Cardiac muscle cell (in vitro differentiated cells and primary cell): ENCODE measurements at places on chromosomes 5 and 9. TPM values are rescaled to one million over a fixed set of nuclear protein-coding genes. Genes with fewer than 3 reads are reported as not detected.

- no peak for DNase-seq
Measured at GRCh38 chr5:106874974-106875373, 795.8 kb downstream of the EFNA5 start.

- no peak for DNase-seq
Measured at GRCh38 chr9:93114984-93115335, 18.9 kb downstream of the CARD19 start.

CAMK2A gene
- 34.6 and 47.7 TPM in 2 replicates for total RNA-seq

TPPP gene
- total RNA-seq: 7.3 and 7.7 TPM in 2 replicates

DNA sequence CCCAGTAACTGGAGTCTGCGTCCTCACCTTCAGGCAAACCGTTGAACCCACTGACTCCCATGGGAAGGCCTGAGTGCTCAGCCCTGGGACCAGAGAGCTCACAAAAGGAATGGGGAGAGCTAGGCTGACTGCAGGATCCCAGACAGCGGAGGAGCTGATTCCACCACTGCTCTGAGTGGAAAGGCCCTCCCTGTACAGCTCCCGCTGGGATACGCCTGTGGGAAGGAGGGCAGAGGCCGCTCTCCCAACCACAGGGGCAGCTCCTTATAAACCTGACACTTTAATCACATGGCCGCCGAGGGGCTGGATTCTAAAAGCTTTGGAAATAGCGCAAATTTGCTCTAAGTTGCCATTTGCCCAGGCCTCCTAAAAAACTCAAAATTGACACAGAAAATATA lies 37.1 kb downstream of the DBH start:
- no peak for DNase-seq

SCGB3A2 gene
- not detected in 2 replicates for total RNA-seq

DNA sequence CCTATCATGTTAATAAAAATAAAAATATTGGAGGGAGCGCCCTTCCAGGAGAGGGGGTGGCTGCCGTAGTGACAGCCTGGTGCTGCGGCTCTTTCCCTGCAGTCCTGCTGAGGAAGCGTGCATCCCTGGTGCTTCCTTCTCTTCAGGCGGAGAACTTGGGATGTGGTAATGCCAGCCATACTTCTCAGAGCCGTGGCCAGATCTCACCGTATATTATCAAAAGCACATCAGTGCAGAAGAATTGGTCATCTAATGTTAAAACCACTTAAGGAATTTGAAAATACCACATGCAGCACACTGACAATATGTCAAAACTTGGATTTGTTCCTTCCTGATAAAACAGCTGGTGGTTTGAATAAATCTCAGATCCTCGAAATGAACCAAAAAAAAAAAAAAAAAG lies 17.7 kb downstream of the C9orf40 start:
- no peak for DNase-seq

DNA sequence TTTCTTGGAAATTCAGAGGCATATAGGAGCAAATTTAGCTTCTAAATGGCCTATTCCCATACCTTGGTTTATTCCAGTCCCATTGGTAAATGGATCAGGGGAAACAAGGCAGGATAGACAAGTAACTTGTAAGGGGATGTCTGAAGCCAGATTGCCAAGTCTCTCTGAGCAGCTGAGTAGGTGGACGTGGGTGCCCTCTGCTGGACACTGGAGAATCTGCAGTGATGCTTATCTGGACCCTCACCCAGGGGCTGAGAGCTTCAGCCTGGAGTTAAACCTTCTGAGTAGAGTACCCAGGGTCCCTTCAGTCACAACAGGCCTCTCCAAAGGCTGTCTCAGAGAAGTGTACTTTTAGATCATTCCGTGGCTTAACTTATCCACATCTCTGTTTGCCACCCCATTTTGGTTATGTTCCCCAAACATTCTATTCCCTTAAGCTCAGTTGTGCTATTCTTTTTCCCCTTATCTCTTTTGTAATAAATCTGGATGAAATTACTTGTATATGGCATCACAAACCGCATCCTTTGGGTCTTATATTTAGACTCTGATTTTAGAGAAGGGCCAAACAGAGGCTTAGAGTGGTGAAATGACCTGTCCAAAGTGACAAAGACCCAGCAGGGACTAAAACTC lies 218.3 kb upstream of the GLRA1 start:
- peak; percentile 77 for DNase-seq

DNA sequence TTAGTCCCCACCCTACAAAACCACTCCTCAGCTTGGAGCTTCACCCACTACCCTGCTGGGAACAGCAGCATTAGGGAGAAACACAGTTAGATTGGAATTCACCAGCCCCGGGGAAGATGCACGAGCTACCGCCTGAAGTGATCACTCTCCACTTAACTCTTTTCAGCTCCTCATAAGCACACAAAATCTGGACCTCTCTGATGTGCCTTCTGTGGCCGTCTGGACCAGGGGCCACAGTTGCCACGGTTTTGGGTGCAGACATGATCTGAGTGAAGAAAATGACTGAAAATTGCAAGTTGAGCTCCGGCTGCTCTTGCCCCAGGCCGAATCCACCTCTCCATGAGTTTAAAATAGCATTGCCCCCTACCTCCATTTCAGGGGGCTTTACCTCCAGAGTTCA lies 95.2 kb downstream of the TENT4A start:
- no peak for DNase-seq

- no peak for DNase-seq
Measured at GRCh38 chr5:175230299-175230698, 213.7 kb downstream of the DRD1 start.

ARL14EPL gene
- not detected in 2 replicates for total RNA-seq

STXBP1 gene
- total RNA-seq: 19.8 and 95.5 TPM in 2 replicates

DNA sequence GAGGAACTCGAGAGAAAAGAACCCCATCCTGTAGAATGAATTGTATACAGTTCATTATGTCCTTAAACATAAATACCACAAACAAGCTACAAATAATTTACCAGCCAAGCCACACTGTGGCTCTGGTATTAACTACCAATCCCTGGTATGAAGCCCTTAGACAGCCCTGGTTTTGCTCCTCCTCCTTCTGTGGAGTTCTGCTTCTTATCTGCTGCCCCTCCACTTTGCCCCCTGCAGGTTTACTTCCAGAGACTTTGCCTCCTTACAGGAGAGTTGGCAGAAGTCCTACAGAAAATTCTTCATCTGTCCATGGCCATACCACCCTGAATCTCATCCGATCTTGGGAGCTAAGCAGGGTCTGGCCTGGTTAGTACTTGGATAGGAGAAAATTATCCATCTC lies 219.8 kb downstream of the ACTL7B start:
- DNase-seq: peak; percentile 21

DNA sequence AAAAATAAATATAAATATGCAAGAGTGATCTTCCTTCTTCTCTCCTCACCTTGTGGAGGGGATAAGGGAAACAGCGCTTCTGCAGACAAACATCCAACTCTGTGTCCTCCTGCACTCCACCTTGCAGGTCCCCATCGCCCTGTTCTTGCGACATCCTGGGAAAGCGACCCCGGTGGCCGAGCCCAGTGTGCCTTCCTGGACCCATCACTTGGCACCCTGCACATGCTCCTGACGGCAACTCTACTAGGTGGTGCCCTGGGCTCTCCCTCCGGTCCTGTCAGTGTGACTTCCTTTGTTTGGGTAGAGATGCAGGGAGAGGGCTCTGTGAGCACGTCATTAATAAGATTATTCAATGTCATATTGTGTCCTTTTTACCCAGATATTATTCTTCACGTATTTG lies 266.0 kb upstream of the ADAMTS16 start:
- no peak for DNase-seq

EPB41L4A gene
- total RNA-seq: 8.2 and 10.5 TPM in 2 replicates

SGTB gene
- 5.9 and 7.4 TPM in 2 replicates for total RNA-seq

- no peak for DNase-seq
Measured at GRCh38 chr5:912280-913091, 19.8 kb downstream of the TRIP13 start.

DNA sequence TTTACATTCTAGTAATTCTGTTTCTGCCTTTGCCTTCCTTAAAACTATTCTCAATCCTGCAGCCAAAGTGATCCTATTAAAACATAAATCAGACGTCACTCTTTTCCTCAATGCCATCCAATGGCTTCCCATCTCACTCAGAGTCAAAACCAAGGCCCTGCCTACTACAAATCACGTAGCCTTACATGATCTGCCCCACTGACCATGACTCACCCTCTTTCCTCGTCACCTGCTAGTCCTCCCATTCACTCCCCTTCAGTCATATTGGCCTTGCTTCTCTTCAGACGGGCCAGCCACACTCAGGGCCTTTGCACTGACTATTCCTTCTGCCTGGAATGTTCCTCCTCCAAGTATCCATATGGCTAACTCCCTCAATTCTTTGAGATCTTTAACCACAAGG lies 39.0 kb upstream of the DMXL1 start:
- no peak for DNase-seq

ACOT12 gene
- not detected in 2 replicates for total RNA-seq
